Activated CD8-positive, alpha-beta T cell treated with anti-CD3 and anti-CD28 coated beads, Interleukin-2, amount 10 ng/mL, durations not matched to agents 7 days and 5 days (primary cell): ENCODE measurements at places on chromosomes 7 and 10. TPM values are rescaled to one million over a fixed set of nuclear protein-coding genes. Genes with fewer than 3 reads are reported as not detected.

DNA sequence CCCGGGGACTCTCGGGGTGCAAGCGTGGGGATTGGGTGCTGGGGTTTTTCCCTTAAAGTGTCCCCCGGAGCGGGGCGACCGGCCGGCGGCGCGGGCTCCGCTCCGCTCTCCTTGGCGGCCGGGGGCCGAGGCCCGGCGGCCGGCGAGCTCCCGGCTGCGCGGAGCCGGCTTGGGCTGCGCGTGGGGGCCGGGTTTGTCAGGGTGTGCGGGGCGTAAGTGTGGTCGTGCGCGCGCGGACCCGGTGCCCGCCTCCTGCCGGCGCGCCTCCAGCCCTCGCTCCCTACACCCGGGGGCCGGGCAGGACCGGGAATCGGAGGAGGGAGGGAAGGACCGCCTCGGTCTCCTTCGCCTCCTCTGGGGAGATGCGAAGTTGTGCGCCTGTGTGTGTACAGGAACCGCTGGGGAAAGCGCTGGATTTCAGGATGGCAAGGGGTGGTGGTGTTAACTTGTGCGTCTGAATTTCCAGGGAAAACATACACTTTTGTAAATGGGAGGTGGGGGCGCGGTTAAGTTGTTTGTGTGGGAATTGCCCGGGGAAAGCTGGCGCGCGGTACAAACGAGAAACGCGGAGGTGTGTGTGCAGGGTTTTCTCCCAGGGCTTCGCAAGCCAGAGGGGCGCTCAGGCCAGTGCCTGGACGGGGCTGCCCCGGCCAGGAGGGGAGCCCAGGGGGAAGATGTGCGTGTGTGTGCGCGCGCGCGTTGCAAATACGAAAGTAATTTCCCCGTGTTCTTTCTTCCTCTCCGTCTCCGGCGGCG, 737 bp downstream of the ZMIZ1 start:
- H3K27me3 ChIP-seq, result peaks cover 14% of the 10 kb centered on the region
- peak overlapping the region; percentile 80 for H3K27ac ChIP-seq
- peak; percentile 64 for DNase-seq
- H3K4me3 ChIP-seq, result peak overlapping the region; percentile 92
- H3K36me3 ChIP-seq, result no peaks in the 10 kb centered on the region

GRCh38 chr10:132946-133898, 2.0 kb upstream of the ZMYND11 start:
- DNase-seq, result no peak
- H3K27ac ChIP-seq, result peak overlapping the region; percentile 86
- peak overlapping the region; percentile 87 for H3K4me3 ChIP-seq

- H3K27me3 ChIP-seq, result peaks cover 8% of the 10 kb centered on the region
- peaks cover 15% of the 10 kb centered on the region for H3K4me1 ChIP-seq
- H3K27ac ChIP-seq, result no peak within 1 kb of the TSS
- H3K36me3 ChIP-seq, result no peaks in the 10 kb centered on the region
- DNase-seq, result no peak
Measured at GRCh38 chr7:142770661-142771352, at the start of gene PRSS2. PRSS2 (plus strand) TSS chr7:142770970; CDS start chr7:142770983, 13 bp downstream.

DNA sequence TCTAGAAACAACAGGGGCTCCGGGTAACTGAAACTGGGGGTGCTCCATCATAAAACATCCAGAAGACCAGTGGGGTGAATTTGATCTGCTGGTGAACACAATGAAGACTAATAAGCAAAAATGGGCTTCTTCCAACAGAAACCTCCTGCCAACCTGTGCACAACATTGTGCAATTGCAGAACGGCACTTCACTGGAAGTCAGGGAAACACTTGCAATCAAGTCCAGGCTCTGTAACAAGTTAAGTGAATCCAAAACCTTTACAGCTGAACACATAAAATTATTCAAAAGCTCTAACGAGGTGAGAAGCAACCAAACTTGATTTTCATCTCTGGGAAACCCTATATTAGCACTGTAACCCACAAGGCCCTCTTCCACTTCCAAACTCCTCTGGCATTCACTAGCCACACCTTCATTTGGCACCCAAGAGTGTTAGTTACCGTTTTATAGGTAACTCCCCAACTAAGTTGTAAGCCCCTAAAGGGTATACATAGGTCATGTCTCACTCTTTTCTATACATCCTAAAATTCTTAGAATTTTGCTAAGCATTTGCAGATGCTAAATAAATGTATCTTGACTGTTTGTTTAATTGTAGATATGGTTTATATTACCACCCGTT, 22.0 kb downstream of the IMMP2L start:
- H3K27me3 ChIP-seq, result no peaks in the 10 kb centered on the region
- H3K36me3 ChIP-seq, result peaks cover 3% of the 10 kb centered on the region
- DNase-seq, result no peak
- no peak overlapping the region for H3K27ac ChIP-seq
- no peaks in the 10 kb centered on the region for H3K4me1 ChIP-seq

GRCh38 chr7:47488969-47489342, 93.0 kb downstream of the TNS3 start:
- H3K36me3 ChIP-seq, result no peaks in the 10 kb centered on the region
- no peaks in the 10 kb centered on the region for H3K27me3 ChIP-seq
- no peak overlapping the region for H3K27ac ChIP-seq
- DNase-seq, result no peak
- no peak overlapping the region for H3K4me3 ChIP-seq

- no peak overlapping the region for H3K4me3 ChIP-seq
- no peak overlapping the region for H3K27ac ChIP-seq
- no peak for DNase-seq
- no peaks in the 10 kb centered on the region for H3K27me3 ChIP-seq
- no peaks in the 10 kb centered on the region for H3K4me1 ChIP-seq
- peaks cover 29% of the 10 kb centered on the region for H3K36me3 ChIP-seq
Measured at GRCh38 chr10:87519582-87519981, 14.9 kb downstream of the MINPP1 start.

DNA sequence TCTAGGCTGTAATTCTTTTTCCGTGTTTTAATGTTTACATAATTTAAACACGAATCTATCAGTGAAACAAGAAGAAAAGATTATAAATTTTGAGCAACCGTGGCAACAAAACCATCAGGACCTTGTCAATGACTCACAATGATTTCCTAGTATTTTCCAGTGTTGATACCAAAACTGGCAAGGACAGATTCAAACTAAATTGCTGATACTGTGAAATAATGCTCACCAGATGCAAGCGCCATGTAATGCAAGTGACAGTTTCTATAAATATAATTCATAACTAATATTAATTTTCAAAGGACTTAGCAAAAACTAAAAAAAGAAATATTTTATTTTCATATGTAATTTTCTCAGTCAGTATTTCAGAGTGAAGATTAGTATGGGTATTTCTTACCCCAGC, 203.6 kb downstream of the LRRN3 start:
- no peaks in the 10 kb centered on the region for H3K4me1 ChIP-seq
- no peaks in the 10 kb centered on the region for H3K36me3 ChIP-seq
- no peak overlapping the region for H3K4me3 ChIP-seq
- no peaks in the 10 kb centered on the region for H3K27me3 ChIP-seq
- DNase-seq, result no peak

DNA sequence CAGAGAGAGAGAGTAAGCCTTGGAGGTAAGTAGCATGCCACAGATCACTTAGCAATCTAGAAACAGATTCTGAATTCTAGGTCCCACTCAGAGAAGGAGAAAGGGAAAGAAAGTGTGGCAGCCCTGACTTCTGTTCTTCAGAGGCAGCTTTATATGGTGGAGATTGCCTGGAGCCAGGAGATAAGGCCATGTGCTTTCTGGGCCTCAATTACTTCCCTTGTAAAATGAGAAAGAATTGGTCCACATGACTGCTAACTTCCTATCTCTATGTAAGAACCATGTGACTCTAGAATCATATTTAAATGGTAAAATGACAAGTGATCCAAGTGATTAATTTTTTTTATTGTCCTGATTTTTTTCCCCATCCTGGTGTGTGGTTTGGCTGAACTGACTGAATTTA, 64.1 kb downstream of the HHEX start:
- no peak overlapping the region for H3K4me3 ChIP-seq
- H3K27ac ChIP-seq, result no peak overlapping the region
- H3K4me1 ChIP-seq, result peaks cover 15% of the 10 kb centered on the region
- no peaks in the 10 kb centered on the region for H3K36me3 ChIP-seq

GRCh38 chr10:26486304-26486703, 48.2 kb downstream of the APBB1IP start:
- H3K27me3 ChIP-seq, result no peaks in the 10 kb centered on the region
- peak overlapping the region; percentile 95 for H3K27ac ChIP-seq
- peak overlapping the region; percentile 16 for H3K4me3 ChIP-seq
- H3K4me1 ChIP-seq, result peaks cover 63% of the 10 kb centered on the region

DNA sequence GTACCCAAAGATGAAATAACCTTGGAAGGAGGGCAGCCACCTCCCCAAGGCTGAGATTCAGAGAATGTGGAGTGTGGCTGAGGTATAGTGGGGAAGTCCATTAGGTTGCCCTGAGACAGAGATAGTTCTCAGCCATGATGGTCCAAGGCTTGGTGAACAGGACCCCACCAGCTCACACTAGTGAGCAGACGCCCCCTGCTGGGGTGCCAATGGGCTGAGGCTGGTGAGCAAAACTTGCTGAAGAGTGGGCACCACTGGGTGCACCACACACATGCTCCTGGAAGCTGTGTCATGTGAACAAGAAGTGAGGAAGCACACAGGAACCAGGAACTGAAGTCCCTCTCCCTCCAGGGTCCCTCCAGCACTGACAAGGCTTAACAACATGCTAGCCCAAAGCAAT, 8.9 kb downstream of the FBXL13 start:
- H3K27ac ChIP-seq, result no peak overlapping the region
- H3K4me1 ChIP-seq, result no peaks in the 10 kb centered on the region
- no peak overlapping the region for H3K4me3 ChIP-seq
- peaks cover 5% of the 10 kb centered on the region for H3K27me3 ChIP-seq
- H3K36me3 ChIP-seq, result no peaks in the 10 kb centered on the region

- H3K36me3 ChIP-seq, result peaks cover 11% of the 10 kb centered on the region
- H3K27ac ChIP-seq, result no peak overlapping the region
- no peaks in the 10 kb centered on the region for H3K27me3 ChIP-seq
- H3K4me3 ChIP-seq, result no peak overlapping the region
Measured at GRCh38 chr7:92325858-92326257, 80.1 kb downstream of the ANKIB1 start.

GRCh38 chr7:54904130-54904529, 114.7 kb upstream of the EGFR start:
- H3K27ac ChIP-seq, result no peak overlapping the region
- H3K27me3 ChIP-seq, result no peaks in the 10 kb centered on the region
- DNase-seq, result no peak
- H3K4me3 ChIP-seq, result no peak overlapping the region
- H3K36me3 ChIP-seq, result no peaks in the 10 kb centered on the region

DNA sequence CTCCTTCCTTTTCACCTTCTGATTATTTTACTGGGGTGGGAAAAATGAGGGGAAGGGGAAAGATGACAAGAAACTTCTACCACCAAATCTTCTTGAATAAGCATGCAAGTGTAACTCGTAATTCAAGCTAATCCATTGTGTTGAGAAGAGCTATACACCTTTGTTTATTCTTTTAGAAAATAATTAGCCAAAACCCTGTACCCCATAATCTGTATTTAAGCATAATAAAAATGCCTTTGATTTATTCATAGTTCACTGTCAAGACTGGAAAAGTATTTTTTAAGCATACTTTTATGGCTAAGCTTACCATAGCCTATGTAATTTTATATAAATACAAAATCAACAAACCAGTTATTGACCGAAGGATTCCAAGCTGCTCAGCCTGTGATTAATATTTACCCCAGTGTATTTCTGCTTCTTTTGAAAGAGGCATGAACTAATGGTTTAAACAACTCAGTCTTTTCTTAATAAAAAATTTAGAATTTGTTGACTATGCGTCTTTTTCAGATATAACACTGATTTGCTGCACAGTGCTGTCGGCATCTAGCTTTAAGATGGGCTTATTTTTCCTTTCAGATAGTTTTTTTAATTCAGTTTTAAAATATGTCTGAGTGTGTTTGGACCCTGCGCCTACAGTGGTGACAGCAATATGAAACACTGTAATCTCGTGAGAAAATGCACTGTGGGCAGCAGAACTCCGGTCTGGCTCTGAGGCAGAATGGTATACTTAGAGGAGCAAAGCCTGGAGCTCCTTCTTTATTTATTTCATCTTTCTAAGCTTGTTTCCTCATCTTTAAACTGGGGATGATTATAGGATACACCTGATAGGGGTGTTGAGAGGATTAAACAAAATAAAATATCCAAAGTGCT, 238.8 kb upstream of the LRGUK start:
- no peaks in the 10 kb centered on the region for H3K4me1 ChIP-seq
- H3K36me3 ChIP-seq, result peaks cover 2% of the 10 kb centered on the region
- no peak overlapping the region for H3K4me3 ChIP-seq
- H3K27me3 ChIP-seq, result no peaks in the 10 kb centered on the region
- no peak for DNase-seq
- no peak overlapping the region for H3K27ac ChIP-seq

Gene PGAM2
- 0.68 TPM for total RNA-seq

Gene CYP2C9
- not detected for total RNA-seq

Gene SPDYE6
- not detected for total RNA-seq

Gene MASTL
- 40.1 TPM for total RNA-seq

Gene MYO1G
- total RNA-seq, result 453 TPM
